ENCODE measurements at places on chromosomes 1 and 21.

DNA sequence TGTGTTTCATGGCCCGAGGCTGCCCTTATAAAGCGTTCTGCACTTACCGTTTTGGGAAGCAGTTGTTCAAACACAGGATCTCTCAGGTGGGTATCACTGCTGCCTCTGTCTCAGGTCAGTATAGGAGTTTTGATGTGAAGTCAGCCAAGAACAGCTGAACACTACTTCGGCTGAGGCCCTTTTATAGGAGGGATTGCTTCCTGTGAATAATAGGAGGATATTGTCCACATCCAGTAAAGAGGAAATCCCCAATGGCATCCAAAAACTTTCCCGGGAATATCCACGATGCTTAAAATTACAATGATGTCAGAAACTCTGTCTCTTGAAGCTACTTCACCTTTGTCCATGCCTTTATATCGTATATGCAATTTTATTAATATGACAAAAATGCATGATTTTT lies at the start of gene SELE:
Gene SELE (minus strand): TSS at position 156 of the 400 bp plus-strand sequence. CDS start 467 bp downstream, outside the sequence.
- no peak for DNase-seq

DNA sequence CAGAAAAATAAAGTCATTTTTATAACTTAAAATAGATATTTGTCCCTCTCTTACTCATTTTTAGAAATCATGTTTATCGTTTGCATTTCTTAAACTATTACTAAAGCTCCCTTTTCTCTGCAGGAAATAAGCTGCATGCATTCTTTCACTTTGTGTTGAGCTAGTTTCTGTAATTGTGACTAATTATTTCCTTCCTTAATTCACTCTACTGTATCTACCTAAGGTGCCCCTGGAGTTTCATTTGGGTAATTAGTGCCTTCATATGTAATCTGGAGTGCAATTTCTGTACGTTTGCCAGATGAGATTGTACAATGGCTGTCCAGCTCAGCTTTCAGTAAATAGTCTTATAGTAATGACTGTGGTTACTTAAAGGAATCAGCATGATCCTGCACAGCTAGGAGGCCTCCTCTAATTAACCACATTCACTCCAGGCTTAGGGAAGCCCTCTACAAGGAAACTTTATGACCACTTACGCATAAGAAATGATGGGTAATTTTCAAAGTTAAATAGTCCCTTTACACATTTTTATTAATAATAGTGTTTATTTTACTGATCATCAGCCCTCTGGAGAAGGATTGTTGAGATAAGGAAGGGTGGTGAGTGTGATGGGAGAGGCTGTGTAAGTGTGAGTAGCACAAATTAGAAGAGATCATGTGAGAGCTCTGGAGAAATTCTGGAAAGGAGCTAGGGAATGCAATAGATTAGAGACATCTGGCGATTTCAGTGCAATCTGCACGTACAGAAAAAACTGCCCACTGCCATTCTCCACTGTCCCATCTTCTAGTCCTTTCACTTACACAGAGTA lies 86.8 kb downstream of the LRRC8C start:
- DNase-seq = no peak

DNA sequence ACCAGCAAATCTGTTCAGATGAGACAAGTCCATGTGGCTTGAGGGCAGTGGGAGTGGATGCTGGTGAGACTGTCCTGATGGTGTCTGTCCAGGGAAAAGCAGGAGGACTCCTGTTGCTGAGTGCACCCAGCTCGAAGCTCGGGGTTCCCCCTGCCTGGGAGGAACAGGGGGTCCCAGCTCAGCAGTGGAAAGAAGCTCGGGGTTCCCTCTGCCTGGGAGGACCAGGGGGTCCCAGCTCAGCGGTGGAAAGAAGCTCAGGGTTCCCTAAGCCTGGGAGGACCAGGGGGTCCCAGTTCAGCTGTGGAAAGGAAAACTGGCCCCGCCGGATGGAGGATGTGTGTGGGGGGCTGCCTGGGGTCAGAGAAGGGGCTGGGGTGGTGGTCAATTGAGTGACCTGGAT lies 39.1 kb downstream of the CRYAA start:
- DNase-seq = no peak

DNA sequence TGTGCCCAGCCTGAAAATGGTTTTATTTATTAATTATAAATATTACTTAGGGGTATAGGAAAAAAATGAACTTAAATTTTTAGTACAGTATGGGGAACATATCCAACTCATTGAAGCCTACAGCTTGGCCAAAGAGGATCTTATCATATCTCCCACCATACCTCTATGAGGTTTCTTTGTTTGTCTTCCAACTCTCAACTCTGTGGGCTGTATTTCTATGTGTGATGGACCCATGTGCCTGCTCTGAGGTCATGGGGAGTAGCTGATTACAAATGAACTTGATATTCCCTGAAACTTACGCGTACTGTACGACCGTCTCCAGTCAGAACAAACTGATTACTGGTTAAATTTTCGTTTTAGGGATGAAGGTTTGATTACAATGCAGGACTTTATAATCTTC lies 41.4 kb upstream of the PODN start:
- no peak for DNase-seq

GRCh38 chr1:44664730-44665370 lies 9.4 kb downstream of the TMEM53 start:
- no peak for DNase-seq

- no peak for DNase-seq
Observed at GRCh38 chr21:45011911-45012661, 62.3 kb upstream of the ADARB1 start.

GRCh38 chr1:160351629-160352028 lies 8.4 kb downstream of the NCSTN start:
- DNase-seq = no peak

Data from occipital lobe (tissue), 3 donors.